Kidney glomerular epithelial cell (primary cell): ENCODE measurements at places on chromosomes 13 and 19.

DNA sequence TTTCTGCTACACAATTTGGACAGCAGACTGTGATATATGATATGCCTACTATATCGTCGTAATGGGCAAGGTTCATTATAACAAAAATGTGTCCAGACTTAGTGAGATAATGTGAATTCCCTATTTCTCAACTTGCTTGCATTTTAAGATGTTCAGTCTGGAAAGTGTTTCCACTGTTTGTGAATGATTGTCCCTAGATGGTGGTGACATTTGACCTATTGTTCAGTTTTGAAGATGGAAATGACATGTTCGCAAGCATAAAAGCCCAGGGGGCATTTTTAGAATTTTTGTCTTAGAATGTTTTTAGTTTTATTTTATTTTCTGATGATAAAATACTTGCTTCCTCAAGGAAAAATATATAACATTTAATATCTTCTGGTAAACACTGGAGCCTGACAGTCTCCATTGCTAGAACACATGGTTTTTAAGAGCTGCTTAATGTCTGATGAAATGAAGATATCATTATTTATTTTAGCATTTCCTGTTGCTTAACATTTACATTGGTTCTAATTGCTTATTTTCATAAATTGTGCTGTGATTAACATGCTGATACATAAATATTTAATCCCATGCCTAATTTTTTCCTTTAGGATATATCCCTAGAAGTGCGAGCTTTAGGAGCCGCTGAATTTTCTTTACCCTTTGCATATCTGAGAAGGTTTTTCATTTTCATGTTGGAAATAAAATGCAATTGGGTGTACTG, 27.1 kb downstream of the MBNL2 start:
- DNase-seq, result no peak

DNA sequence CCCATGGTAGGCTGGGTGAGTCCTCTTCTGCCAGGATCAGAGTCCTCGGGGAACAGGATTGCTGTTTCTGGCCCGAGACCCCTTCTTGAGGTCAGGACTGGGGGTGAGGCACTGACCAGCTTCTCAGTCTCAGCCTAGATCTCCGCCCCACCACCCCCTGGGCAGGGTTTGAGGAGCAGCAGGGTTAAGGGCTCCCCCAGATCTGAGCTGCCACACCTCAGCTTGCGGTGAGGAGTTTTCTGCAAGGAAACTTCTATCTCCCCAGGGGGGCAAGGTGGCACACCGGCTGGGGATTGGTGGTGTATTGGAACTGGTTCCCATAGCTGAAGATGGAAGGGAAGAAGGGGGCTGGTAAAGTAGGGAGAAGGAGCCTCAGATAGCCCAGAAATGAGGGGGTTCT, 19.5 kb downstream of the CHST8 start:
- DNase-seq, result no peak

DNA sequence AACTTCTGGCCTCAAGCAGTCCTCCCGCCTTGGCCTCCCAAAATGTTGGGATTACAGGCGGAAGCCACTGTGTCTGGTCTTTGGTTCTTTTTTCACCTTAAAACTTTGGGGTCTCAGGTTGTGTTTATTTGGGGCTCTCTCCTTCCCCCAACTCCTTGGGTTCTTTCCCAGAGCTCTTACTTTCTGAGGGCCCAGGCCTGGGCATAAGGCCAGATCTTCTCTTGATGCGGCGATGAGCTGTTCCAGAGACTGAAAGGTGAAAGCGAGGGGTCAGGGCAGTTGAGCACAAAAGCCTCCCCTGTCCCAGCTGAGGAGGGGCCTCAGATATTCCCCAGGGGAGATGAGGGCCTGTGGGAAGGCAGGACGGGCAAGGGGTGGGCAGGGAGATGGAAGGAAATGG, 7.1 kb downstream of the POLR1G start:
- no peak for DNase-seq

- peak; percentile 82 for DNase-seq
Observed at GRCh38 chr13:110010404-110011138, 224.2 kb upstream of the IRS2 start.

- no peak for DNase-seq
Observed at GRCh38 chr19:16001481-16002312, 52.9 kb downstream of the OR10H4 start.

DNA sequence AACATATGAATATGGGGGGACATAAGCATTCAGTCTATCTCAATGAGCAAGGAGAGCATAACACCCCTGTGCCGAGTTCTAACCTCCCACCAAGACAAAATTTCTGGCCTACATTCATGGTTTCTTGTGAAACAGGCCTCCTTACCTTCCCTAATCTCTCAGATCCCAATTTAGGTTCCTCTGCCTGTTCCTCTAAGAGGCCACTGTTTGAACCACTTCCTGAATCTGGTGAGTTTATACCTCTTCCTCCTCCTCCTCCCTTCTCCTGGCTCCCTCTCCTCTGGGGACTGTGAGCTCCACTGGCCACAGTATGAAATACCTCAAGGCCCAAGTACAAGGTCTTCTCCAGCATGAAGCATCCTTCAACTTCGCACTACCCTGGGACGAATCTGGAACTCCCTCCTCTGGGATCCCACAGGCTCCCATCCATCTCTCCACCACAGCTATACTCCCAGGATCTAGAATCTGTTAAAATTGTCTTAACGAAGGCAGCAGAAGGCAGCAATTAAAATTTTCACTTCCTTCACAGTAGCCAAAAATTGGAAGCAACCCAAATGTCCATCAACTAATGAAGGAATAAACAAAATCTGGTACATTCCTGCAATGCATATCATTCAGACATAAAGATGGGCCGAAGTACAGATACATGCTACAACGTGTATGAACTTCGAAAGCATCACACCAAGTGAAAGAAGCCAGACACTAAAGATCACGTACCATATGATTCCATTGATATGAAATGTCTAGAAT, 7.8 kb upstream of the SIGLECL1 start:
- no peak for DNase-seq

DNA sequence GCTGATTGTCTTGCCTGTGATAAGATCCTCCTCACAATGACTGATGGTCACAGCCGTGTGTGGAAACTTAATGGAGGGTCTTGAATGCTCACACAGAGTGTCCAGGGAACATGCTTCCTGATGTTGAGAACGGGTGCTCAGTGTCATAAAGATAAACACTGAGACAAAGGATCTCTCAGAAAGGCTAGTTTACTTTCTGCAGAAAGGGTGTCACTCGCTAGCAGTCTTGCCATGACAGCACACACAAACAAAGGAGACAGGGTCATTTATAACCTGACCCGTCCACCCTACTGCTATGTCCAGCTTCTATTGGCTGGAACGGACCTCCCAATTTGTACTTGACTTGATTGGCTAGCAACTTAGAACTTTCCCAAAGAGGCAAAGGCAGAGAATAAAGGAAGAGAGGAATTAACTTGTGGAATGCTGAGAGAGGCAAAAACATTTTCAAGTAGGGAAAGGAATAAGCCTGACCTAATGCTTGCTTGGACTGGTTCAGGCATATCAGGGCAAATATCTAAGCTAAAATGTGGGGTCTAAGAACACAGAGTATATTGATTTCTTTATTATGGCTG, 39.0 kb upstream of the PSG9 start:
- no peak for DNase-seq

DNA sequence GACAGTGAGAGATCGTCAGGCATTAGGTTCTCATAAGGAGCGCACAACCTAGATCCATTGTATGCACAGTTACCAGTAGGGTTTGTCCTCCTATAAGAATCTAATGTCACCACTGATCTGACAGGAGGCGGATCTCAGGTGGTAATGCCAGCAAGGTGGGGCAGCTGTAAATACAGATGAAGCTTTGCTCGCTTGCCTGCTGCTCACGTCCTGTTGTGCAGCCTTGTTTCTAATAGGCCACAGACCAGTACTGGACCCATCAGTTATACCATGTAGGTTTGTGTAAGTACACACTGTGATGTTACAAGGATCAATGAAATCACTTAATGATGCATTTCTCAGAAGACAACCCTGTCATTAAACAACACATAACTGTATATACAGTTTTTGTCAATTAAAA, 23.5 kb downstream of the VWA8 start:
- DNase-seq, result no peak

- no peak for DNase-seq
Observed at GRCh38 chr19:11018763-11019162, 57.9 kb downstream of the SMARCA4 start.

GRCh38 chr19:4970558-4971423, 1.9 kb downstream of the KDM4B start:
- DNase-seq, result peak; percentile 4

- DNase-seq, result no peak
Observed at GRCh38 chr13:48400090-48400694, 12.7 kb downstream of the LPAR6 start.

- DNase-seq, result no peak
Observed at GRCh38 chr13:30721936-30722335, 13.4 kb upstream of the ALOX5AP start.

DNA sequence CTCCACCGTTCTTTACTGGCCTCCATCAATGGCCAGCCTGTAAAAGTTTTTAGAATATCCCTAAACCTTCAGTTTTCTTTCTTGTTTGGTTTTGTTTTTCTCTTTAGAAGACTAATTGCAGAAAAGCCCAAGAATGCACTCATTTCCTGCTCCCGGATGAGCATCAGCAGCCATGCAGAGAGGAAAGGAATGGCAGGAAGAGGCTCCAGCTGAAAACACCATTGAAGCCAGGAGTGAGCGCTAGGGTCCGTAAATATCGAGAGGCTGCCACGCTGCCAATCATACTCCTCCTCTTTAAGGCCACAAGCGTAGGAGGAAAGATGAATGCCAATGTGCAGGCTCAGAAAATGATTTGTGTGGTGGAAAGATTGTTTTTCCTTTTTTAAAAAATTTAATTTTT, 57.4 kb upstream of the UBE2L5 start:
- DNase-seq, result peak; percentile 68

DNA sequence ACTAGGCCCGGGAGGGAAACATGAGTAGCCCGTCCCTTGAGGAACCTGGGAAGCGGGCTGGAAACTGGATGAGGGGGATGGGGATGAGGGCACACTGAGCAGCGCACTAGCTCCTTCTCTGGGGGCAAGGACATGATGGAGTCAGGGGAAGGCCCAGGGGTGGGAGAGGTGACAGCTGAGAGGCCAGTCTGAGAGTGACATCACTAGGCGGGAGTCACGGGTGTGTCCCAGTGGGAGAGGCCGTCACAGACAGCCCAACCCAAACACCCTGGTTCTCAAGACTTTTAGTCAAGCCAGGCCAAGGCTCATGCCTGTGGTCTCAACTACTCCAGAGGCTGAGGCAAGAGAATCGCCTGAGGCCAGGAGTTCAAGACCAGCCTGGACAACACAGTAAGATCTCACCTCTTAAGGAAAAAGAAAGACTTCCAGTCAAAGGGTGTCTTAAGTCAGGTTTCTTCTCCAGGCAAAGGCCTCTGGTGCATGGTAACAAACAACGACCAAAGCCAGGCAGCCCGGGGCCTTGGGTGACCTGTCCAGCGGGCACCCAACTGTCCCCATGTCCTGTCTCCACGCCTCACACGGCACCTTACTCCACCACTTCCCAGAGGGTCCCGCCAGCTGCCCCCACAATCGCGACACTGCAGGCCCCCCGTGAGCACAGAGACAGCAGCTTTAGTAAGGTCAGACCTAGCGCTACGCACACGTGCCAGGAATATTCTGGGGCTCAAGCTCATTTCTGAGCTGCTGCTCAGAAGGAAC, 25.5 kb upstream of the TIMM44 start:
- no peak for DNase-seq

GRCh38 chr19:18999896-19000620, 33.3 kb downstream of the SUGP2 start:
- DNase-seq, result no peak

DNA sequence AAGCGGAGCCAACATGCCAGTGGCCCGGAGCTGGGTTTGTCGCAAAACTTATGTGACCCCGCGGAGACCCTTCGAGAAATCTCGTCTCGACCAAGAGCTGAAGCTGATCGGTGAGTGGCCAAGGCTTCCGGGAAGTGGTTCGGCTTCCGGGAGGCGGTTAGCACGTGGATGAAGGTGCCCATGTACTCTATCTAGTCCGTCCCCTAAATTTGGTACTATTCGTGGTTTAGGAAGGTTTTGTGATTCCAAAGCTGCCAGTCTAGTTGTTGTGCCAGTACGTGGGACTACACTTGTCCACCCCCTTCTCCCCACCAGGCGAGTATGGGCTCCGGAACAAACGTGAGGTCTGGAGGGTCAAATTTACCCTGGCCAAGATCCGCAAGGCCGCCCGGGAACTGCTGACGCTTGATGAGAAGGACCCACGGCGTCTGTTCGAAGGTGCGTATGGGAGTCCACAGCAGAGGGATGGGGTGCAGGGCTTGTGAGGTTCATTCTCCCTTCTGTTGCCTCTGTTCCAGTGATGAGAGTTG, 579 bp downstream of the RPS9 start:
- no peak for DNase-seq

DNA sequence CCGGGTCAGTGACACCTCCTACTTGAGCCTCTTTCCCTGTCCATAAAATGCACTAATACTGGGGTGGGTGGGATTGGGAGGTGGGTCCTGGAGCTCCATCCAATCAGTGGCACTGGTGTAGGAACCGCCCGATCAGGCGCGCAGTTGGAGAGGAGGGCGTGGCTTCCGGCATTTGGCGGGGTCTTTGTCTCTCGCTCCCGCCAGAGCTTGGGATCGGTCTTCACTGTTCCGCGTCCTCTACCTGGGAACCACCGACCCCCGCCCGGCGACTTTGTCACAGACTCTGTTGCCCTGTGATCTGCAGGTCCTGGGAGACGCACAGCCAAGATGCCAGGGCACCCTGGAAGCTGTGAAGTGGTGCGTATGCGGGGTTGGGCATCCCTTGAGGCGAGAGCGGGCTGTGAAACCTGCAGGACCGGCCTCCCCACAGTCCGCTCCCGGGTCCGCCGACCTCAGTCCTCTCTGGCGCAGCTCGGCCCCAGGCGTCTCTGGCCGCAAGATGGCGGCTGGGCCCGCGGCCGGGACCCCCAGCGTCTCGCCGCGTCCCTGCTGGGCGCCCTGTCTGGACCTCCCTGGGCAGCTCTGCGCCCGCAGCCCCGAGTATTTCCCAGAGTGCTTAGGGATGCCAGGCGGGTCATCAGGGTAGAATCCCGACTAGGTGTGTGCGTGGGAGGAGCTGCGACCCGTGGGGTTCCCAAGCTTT, 41.6 kb upstream of the ZNF730 start:
- peak; percentile 34 for DNase-seq

DNA sequence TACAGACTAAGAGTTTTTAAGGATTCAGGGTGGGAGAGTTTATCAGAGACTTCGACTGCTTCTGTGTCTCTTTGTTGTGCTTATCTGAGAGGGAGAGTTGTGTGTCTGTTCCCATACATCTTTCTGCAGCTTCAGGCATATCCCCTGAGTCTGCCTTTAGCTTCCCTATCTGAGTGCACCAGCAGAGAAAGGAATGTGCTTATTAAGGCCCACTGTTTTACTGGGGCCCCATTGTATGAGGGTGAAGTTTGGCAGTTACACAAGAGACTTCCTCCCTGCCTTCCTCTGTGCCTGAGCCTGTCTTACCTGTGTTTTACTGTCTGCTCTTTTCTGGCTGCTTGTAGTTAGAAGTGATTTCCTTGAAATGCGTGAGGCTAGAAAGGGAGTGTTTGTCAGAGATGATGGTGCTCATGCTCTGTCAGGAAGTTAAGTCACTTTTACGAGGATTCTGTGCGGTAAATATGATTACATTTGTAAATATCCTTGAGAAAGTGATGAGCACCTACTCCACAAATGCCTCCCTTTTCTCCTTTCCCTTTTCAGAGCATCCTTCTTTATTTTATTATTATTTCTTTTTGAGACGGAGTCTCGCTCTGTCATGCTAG, 1228.9 kb upstream of the MIR17HG start:
- no peak for DNase-seq

- DNase-seq, result no peak
Observed at GRCh38 chr13:39052944-39053343, 14.7 kb downstream of the NHLRC3 start.

GRCh38 chr13:40447857-40448256, 218.6 kb downstream of the FOXO1 start:
- no peak for DNase-seq

GRCh38 chr19:46859637-46860124, 1.1 kb upstream of the ARHGAP35 start:
- DNase-seq, result no peak
